Coronary artery (tissue), 2 donors: ENCODE measurements at places on chromosomes 1 and 21.

DNA sequence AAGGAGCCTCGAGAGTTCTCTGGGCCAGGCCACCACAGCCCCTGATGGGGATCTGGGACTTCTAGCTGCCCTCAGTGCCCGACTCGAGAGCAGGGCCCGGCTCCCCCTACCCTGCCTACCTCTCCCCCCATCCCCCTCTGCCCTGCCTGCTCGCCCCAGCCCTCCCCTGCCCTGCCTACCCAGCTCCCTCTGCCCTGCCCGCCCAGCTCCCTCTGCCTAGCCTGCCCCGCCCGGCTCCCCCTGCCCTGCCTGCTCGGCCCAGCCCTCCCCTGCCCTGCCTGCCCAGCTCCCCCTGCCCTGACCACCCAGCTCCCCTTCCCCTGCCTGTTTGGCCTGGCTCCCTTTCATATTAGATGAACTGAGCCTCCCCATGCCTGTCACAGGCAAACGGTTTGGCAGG, 117.4 kb upstream of the TMEM51 start:
- DNase-seq = no peak

- DNase-seq = no peak
Observed at GRCh38 chr21:28099001-28099705, 893.5 kb downstream of the LTN1 start.

GRCh38 chr1:8157765-8158164, 131.7 kb upstream of the ERRFI1 start:
- no peak for DNase-seq

DNA sequence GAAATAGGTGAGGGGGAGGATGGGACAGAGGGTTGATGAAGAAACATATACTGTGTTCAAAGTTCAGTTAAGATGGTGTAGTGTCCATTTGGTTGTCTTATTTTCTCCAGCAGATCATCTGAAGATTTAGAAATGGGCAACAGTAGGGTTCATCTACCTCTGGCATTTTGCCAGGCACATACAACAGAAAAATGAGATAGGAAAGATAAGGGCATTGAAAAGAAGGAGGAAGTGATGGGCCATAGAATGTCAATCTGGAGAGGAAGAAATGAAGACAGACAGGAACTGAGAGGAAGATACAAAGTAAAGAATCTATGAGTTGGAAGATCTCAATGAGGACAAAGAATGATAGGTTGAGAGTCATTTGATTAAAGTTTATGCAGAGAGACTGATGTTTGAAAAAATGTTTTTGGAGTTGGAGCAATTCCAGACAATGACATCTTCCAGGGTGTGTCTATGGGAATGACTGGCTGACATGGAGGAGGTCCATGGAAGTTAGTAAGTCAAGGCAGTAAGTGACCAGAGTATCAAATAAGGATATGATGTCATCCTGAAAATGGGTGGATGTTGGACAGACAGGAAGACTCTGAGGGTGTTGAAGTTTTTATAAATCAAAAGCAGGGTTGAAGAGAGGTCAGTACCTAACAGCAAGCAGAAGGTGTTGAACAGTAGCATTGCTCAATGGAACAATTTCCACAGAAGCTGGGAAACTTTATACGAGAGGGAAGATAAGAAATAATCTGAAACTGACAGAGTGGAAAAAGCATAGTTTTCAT, 18.7 kb upstream of the CD55 start:
- no peak for DNase-seq

- no peak for DNase-seq
Observed at GRCh38 chr1:104733866-104734265, 984.2 kb downstream of the AMY1C start.

DNA sequence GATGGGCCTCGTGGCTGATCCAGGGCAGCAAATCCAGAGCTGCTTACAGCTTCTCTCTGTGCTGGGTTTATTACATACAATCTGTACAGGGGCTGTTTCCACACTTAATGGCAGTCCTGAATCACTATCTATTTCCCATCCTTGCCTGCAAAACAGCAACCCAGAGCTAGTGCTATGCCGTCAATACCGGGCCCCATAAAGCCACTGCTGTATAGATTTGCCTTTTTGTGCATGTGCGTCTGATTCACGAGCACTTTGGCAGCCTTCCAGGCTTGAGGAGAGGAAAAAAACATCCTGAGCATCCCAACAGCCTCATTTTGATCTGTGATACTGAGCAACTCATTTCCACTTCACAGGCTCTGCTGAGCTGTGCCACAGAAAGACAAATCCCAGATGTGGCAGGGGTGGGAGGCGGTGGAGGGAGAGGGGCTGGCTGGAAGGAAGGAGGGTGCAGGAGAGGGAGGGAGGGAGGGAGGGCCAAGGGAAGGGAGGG, 65.2 kb upstream of the TARBP1 start:
- DNase-seq = peak; percentile 77

- peak; percentile 73 for DNase-seq
Observed at GRCh38 chr1:150567341-150567716, 12.1 kb downstream of the MCL1 start.

DNA sequence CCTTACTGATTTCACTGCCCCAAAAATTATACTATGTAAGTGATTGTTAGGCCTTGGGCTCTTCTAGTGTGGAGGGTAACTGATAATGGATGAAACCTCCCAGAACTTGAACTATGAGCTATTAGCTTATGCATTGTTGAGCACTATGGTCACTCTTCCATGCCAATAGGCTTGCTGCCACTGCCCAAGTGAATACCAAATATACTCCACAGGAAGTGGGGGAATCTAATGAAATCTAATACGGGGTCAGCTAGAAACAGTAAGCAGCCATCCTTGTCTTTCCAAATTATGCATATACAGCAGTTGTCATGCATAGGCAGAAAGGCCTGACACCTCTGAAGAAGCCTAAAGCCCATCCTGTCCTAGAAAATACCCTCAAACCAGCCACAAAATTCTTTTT, 198.7 kb upstream of the PTBP2 start:
- no peak for DNase-seq

DNA sequence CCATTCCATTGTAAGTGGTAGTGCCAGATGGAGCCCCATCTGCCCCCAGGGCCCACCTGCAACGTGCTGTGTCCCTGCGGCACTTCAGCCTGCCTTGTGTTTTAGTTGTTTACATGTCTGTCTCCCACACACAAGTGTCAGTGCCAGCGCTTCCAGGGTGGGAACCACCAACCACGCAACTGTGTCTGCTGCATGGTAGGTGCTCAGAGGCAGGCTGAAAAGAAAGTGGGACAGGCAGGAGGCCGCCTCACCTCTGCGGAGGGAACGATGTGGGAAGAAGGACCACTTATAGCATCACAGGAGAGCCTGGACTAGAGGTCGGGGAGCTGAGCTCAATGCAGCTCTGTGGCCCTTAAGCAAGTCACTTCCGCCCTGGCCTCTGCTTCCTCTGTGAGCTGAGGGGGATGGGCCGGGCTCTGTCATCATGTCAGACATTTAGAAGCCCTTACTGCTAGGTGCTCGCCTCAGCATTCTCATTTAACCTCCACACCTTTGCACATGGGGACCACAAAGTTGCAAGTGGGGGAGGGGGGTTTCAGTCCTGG, 17.9 kb downstream of the SLC9A1 start:
- DNase-seq = no peak

DNA sequence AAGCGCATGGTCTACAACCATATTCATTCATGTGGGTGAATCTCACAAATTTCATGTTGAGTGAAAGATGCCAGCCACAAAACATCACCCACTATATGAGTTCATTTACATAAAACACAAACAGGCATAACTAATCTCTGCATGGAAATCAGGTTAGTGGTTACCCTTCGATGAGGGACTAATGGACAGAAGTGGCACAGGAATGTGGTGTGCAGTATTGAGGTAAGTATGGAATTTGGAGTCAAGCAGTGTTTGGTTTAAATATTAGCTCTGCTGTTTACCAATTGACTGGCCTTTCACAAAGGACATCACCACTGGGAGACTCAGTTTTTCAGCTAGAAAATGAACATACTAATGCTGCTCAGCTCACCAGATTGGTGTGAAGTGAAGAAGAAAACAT, 24.2 kb downstream of the CCDC185 start:
- DNase-seq = no peak

DNA sequence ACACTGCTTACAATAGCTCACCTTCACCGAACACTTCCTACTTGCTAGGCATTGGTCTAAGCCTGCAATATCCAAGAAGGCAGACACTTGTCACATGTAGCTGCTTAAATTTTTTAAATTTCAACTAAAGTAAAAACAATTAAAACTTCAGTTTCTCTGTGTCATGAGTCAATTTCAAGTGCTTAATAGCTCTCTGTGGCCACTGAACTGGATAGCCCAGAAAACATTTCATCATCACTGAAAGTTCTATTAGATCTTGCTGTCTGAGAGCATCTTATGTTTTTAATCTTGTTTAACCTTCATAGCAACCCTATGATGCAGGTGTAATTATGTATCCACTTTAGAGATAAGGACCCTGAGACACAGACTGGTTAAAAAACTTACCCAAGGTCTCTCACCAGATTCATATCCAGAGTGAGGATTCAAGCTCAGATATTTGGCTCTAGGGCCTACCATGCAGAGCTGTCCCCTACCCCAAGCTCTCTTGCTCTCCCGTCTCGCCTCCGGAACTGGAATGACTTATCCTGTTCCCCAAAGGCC, 2.6 kb upstream of the FCRL6 start:
- DNase-seq = no peak

- DNase-seq = no peak
Observed at GRCh38 chr1:177945943-177946650, 23.8 kb downstream of the SEC16B start.

DNA sequence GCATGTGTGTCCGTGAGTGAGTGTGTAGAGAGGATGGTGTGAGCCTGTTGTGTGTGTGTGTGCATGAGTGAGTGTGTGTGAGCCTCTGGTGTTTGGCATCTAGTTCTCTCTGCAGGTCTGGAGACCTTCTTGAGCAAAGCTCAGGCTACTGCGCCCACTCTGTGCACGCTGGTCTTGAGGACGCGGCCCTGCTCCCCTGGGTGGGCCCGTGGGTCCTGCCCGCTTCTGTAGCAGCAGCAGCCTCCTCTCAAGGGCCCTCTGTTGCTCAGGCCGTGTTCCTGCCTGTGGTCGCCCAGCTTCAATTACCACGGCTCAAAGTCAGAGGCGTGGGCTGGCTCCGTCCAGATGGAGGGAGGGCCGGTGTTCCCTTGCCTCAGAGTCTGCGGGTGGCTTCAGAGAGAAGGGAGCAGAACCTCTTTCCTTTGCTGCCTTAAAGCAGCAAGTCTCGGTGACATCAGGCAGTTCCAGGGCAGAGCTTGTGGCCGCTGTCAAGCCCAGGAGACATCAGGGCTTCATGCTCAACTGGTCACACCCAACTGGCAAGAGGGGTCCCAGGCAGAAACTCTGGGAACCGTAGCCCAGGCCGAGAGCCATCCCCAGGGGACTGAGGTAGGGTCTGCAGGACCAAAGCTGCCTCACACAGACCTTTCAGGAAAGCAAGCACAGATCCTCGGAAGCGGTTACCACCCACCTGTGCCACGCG, 270.6 kb upstream of the VAMP3 start:
- DNase-seq = no peak
